ENCODE measurements at places on chromosomes 7 and 10.

- no peak for DNase-seq
Measured at GRCh38 chr7:4683884-4684565, 1.9 kb downstream of the FOXK1 start.

DNA sequence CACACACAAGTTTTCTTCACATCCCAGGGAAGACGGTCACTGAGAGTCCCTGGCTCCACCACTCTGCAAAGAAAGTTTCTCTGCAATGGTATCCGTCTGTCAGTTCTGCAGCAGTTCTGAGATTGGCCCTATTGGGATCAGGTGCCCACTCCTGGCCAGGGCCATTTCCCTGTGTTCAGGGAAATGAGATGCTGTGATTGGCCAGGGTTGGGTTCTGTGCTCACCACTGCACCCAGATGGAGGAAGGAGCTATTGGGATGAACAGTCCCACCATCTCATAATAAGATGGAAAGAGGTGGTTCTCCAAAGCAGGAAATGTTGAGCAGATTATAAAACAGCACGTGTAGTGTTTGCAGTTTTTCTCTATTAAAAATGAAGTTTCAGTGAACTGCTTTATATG, 13.3 kb upstream of the PIP4K2A start:
- DNase-seq: no peak

- no peak for DNase-seq
Measured at GRCh38 chr10:49690698-49691356, 11.4 kb downstream of the C10orf53 start.

- DNase-seq: no peak
Measured at GRCh38 chr7:94368371-94368791, 26.3 kb upstream of the COL1A2 start.

- DNase-seq: no peak
Measured at GRCh38 chr10:71940752-71941151, 23.4 kb upstream of the CHST3 start.

DNA sequence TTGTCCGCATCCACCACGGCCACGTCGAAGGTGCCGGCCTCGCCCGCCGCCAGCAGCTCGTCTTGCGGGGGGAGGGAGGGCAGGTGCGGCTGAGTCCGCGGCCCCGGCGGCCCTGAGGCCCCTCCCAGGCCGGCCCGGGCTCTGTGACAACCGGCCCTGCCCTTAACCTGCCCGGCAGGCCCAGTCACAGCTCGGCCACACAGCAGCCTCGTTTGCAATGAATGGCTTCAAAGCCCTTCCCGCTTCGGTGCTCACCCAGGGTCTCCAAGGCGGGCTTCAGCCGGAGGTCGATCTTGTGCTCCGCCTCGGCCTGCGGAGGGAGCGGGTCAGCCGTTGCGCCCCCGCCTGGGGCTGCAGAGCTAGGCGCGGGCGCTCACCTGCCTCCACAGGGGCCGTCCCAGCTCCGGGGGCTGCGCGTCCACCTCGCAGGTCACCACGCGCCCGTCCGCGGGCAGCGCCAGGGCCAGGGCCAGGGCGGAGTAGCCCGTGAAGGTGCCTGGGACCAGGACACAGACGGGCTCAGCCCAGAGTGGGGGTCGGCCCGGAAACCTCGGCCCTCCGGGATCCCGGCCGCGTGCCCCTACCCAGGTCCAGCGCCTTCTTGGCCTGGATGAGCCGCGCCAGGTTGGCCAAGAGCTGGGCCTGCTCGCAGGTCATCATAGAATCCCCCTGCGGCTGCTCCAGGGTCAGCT, 928 bp downstream of the COMTD1 start:
- DNase-seq: no peak

GRCh38 chr7:130037703-130038102, 13.5 kb downstream of the ZC3HC1 start:
- no peak for DNase-seq

- DNase-seq: no peak
Measured at GRCh38 chr10:22434521-22434920, 89.2 kb downstream of the SPAG6 start.

DNA sequence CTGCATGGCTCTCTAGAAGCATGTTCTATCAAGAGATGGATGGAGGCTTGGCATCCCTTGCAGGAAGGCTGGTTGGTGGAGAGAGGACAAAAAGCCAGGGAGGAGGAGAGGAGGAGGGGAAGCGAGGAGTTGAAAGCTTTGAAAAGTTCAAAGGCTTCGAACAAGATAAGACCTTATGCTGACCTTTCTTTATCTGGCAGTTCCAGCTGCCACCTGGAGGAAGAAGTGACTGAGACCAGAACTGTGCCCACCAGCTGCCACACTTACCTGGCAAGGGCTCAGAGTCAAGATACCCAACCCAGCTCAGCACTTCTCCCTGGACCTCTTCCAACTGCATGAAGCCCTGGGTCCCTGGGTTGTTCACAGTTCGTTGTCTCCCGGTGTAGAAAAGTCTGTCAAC, 14.8 kb downstream of the CCL24 start:
- DNase-seq: no peak

DNA sequence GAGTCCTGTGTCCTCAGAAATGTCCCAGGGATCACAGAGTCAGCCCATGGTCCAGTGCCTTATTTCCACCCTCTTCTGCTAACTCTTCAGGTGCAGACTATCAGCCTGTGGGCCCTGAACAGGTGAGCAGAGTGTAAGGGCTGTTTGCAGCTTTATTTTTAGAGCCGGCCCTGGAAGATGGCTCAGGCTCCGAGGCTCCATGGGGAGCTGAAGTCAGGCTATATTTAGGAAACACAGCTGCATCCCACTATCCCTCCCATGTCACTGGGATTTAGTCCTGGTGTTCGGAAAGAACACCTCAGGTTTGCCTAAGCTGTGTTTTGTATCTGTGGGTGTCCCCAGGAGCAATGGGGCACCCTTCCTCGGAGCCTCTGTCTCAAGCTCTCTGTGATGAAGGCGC, 126.9 kb downstream of the RPS24 start:
- no peak for DNase-seq

GRCh38 chr7:74657692-74658177, at the start of gene GTF2I:
GTF2I (plus strand) TSS chr7:74657718; CDS start chr7:74689129, 31,411 bp downstream.
- no peak for DNase-seq

GRCh38 chr10:51272555-51272954, 198.3 kb downstream of the PRKG1 start:
- DNase-seq: no peak

DNA sequence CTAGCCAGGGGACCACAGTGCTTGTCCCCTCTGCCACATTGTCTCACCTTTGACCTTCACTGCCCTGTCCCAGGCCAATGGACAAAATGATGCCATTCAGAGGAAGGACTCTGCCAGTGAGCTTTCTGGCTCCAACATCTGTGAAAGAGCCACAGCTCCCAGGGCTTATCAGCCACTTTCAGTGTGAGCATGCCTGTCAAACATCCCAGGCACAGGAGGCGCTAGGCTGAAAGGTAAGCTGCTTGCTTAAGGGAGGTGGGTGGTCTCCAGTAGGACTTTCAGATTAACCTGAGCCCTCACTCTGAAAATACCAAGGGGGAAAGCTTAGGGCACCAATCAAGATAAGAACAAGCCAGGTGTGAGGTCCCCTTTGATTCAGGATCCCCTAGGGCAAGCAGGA, 59.8 kb upstream of the GDF10 start:
- no peak for DNase-seq

- DNase-seq: no peak
Measured at GRCh38 chr10:127649642-127650041, 87.3 kb upstream of the FOXI2 start.

DNA sequence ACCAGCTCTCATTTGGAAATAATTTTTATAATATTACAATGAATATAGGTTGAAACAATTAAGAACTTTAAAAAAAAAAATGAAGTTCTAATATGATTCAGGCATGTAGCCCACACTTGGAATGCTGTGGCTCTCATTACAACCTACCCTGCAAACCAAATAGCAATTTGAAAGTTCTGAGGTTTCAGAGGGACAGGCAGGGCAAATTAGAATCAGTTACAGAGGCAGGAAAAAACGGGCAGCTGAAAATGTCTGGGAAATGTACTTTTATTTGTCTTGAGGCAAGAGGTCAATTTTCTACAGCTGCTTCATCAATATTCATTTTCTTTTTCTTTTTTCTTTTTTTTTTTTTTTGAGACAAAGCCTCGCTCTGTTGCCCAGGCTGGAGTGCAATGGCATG, 95.3 kb downstream of the PIP4K2A start:
- DNase-seq: no peak

DNA sequence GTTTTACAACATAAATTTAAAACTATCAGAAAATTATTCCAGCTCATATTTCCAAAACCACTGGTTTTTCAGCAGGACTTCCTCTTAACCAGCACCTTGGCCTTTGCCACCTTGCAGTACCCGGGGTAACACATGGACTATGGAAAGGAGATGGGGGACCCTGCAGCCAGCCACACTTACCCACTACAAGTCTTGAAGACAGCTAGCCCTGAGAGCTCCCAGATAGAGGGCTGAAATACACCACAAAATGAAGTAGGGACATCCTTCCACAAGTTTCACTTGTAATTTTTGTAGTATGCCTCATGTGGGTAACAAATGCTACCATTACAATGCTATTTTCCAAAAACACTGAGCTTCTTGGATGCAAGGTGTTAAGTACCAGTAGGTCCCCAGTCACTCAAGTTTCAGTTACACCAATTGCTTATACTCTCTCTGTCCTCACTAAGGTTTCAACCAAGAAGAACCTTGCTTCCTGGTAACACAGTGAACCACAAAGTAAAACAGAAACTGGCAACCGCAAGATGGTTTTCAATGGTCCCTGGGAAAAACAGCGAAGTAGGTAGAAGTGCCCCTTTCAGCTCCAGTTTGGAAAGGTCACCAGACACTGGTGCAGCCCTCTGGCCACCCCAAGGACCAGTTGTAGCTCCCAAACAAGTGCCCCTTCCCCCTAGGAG, 110.9 kb downstream of the SGMS1 start:
- no peak for DNase-seq

Data from NK-92 treated with Interleukin-12 subunit alpha and Interleukin-12 subunit beta, amount 100 ng/mL, for 24 hours (cell line).